ENCODE measurements at places on chromosomes 12 and 14.

DNA sequence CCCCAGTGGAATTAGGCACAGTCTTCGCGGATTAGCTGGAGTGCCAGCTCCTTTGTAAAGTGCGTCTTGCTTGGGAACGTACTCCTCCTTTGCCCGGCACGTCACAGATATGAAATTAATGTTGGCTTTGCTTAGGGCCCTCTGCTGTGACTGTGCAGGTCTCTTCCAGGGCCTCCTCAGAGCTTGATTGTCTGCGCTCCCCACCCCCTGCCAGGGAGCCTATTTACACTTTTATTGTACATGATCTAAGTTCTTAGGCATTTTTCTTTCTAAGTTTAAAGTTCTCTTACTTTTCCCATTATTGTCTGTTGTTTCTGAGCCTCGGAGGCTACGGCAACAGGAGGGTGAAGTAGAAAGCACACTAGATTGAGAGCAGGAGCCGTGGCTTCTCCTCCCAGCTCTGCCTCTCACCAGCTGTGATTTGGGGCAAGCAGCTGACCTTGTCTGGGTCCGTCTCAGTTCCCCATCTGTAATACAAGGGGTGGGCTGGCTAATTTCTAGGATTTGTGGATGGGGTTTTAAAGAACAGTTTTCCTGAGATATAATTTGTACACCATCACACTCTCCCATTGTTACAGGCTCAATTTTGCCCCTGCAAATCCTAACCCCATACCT lies 81.8 kb downstream of the TSPAN9 start:
- DNase-seq, result peak; percentile 68

GRCh38 chr14:75434138-75434889 lies 6.5 kb downstream of the JDP2 start:
- no peak for DNase-seq

GRCh38 chr14:104384776-104385071 lies 194.8 kb upstream of the C14orf180 start:
- DNase-seq, result no peak

DNA sequence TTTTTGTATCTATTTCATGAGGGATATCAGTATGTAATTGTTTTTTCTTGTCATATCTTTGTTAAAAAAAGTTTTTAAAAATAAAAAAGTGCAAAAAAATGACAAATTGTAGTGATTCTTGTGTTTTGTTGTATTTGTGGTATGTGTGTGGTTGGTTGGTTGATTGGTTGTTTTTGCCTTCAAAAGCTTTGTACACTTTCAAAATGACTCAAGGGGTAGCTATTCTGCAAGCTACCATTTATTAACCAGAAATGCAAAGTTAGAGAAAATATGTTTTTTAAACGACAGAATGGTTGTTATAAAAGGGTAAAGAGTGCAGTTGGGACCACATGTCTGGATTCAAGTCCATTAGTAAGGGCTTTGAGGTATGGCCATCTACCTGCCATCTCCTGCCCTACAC lies 119.3 kb downstream of the SLC35F4 start:
- DNase-seq, result no peak

GRCh38 chr12:112353393-112353792 lies 28.8 kb downstream of the HECTD4 start:
- peak; percentile 17 for DNase-seq

DNA sequence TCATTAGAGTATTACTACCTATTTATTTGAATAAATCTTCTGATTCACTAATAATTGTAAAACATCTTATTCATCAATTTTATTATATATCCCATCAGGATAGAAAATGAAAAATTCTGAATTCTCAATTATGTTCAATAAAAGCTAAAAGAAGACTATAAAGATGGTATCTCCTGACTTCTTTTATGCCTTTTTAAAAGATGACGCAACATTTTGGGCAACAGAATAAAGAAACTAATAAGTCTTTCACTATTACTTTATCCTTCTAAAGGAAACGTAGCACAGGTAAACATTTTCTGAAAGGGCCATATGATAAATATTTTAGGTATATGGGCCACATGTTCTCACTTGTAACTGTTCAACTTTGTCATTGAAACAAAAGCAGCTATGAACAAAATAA lies 10.1 kb upstream of the ATXN7L3B start:
- DNase-seq, result no peak

DNA sequence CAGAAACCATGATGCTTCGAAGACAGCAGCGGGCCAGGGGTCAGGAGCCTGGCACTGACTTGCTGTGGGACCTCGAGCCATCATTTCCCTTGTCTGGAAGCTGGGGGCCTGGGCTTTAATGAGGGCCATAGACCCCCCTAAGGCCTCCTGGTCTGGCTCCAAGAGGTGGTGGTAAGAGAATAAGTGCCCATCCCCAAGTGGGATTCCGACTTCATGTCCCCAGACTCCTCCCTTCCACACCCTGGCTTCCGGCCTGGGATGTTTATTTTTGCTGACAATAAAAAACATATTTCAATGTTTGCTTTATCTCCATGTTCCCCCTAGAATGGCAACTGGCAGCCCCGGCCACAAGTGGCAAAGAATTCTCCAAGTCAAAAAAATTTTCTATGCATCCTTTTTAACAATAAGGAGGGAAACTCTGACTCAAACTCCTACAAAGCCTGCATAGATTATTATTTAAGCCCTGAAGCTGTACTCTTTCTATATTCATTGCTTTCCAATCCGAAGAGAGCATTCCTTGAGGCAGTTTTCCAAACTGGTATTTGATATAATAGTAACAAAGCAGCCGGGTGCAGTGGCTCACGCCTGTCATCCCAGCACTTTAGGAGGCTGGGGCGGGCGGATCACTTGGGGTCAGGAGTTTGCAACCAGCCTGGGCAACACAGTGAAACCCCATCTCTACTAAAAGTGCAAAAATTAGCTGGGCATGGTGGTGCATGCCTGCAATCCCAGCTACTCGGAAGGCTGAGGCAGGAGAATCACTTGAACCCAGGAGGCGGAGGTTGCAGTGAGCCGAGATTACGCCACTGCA lies 84.0 kb downstream of the ITPK1 start:
- no peak for DNase-seq

DNA sequence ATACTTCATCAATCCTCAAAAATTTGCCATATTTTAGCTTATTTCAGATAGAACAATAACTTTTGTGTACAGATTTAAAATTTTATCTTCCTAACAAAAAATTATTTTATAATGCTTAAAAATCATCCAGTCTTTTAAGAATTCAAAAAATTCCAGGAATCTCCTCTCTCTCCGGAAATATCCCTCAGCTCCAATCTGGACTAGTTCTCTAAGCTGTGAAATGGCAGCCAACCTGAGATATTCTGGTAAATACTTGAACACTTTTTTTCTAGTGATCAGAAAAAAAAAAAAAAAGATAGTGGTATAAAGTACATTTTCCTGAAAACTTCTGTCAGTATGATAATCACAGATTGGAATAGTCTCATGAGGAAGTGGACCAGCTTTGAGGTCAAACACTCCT lies 57.6 kb downstream of the SSPN start:
- no peak for DNase-seq

DNA sequence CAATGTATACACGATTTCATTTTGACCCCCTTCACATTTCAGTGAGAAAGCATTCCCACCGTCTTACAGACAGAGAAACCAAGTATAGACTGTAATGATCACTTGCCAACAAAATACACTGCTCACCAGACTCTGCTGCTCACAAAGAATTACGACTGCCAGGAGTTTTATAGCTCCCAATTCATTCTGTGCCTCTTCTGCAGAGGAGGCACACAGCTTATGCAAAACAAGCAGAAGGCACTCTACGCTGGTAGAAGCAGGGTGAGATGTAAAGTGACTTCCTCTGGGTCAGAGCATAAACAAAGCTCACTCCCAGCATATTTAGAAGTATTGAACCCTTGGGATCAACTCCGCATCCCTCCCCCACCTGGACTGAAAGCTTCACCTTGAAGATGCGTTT lies 14.6 kb downstream of the SPTB start:
- DNase-seq, result no peak

- DNase-seq, result no peak
Observed at GRCh38 chr14:50262865-50263264, 31.5 kb upstream of the SOS2 start.

- DNase-seq, result peak; percentile 86
Observed at GRCh38 chr12:53452159-53453077, 516 bp downstream of the PCBP2 start.

DNA sequence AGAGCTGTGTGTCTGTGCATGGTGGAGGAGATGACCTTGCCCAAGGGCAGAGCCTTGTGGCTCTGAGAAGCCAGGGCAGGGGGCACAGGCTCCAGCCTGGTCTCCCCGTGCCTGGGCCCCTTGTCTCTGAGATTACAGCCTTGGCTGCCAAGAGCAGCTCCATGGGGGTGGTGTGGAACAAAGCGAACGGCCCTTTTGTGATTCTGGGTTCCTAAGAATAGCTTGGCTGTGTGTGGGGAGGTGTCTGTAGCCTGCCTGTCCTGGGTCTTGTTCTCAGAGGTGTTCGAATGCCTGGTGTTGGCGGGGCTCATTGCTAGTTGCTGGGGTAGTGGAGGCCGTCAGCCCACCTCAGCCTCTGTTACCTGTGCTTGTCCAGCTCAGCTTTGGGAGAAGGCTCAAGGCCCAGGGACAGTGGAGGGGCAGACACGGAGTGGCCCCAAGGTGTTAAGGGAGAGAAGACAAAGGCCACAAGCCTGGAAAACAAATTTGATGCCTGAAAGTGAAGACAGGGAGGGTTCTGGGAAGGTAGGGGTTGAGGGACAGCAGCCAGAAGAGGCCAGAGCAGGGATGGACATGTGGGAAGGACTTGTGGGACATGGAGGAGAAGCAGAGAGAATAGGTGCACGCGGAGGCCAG lies 7.4 kb upstream of the MYH7 start:
- no peak for DNase-seq

DNA sequence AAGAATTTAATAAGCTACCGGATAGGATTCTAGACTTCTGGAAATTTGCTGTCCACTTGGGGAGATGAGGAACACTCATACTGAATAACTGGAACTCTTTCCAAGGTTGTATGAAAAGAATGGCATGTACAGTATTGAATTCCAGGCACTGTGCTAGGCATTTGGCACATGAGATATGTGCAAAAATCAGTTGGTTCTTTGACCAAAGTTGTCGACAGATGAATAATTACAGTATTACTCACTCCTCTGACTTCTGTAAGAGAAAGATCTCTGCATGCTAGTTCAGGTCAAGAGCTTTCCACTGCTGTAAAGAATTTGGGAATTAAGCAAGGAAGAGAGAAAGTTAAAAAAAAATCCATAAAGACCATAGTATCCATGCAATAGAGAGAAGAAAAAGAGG lies 764.7 kb downstream of the BCL11B start:
- peak; percentile 23 for DNase-seq

- DNase-seq, result peak; percentile 32
Observed at GRCh38 chr12:107320929-107321631, 227.7 kb upstream of the CRY1 start.

GRCh38 chr12:128449146-128449894 lies 182.3 kb downstream of the TMEM132C start:
- no peak for DNase-seq

DNA sequence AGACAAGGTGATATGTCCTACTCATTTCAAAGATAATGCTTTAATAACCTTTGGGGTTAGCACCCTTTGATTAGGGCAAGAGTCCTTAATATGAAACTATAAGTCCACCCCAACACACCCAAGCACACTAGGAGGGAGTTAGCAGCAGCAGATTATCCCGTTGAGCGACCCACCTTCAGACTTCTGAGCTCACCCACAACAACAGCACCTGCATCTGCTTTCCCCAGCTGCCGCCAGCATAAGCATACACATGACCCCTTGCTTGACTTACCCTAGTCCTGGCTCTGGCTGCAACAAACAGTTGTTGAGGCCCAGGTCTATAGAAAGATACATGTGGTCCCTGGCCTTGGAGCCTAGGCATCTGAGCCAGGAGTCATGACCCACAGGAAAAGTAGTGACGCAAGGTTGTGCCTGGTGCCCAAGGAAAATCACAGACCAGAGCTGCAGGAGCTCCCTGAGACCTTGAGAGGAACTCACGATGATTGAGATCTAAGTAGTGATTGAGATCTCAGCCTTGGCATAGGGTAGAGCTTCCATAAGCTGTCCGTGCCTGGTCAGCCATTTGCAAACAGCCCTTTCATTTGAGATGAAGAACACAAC lies 19.0 kb downstream of the ZDHHC22 start:
- no peak for DNase-seq

DNA sequence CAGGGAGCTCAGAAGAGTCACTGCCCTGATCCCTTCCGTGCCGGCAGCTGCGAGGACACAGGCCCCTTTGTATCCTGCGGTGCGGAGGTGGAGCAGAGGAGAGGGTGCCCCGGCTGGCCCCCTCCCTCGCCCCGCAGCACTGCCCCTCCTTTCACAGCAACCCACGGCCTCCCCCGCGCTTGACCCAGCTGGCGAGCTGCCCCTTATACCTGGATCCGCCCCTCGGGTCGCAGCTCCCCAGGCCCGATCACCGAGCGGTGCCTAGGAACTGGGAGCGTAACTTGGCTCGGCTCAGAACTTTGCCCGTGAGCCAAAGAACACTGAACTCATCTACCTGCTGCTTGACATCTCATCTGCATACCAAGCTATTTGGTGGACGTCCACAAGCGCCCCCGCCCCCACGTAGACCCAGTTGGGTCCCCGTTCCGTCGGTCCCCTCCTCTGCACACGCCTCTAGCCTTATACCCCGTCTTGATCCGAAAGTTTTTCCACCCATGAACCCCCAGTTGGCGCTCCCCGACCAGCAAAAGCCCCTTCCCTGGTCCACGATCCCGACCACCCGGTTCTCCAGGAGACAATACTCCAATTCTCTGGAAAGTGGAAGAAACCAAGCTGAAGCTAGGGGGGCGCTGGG lies 697 bp upstream of the DNAJC14 start:
- no peak for DNase-seq

DNA sequence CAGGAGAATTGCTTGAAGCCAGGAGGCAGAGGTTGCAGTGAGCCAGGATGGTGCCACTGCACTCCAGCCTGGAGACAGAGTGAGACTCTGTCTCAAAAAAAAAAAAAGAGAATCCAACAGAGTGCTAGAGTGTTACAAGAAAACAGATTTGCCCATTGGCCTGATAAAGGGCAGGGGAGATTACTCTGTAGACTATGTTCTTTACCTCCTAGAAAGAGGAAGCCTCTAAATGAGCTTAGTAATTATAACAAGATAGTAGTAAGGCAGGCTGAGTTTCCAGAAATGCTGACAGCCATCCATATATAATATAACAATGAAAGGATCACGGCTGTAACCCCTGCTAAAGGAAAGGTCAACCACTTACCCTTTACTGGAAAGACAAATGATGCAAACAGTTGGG lies 24.4 kb downstream of the AK7 start:
- no peak for DNase-seq

GRCh38 chr14:70237710-70238109 lies 49.0 kb upstream of the SLC8A3 start:
- no peak for DNase-seq

DNA sequence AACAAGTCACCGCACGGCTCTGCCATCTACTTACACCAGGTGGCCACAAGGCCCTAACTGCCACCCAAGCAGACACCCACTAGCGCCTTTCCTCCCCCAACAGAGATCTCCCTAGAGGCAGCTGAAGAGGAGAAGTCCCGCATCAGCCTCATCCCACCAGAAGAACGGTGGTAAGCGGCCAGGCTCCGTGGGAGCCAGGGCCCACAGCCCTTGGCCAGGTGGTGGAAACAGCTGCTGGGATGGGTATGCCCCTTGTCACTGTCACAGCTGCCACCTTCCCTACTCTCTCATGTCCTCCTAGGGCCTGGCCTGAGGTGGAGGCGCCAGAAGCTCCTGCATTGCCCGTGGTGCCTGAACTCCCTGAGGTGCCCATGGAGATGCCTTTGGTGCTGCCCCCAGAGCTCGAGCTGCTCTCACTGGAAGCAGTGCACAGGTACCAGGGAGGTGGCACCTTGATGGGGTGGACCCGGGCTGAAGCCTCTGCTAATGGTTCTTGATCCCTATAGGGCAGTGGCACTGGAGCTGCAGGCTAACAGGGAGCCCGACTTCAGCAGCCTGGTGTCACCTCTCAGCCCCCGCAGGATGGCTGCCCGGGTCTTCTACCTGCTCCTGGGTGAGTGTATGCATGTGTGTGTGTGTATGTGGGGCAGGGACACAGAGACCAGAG lies 7.5 kb downstream of the REC8 start:
- DNase-seq, result no peak
